ENCODE measurements at places on chromosomes 1 and 21.

DNA sequence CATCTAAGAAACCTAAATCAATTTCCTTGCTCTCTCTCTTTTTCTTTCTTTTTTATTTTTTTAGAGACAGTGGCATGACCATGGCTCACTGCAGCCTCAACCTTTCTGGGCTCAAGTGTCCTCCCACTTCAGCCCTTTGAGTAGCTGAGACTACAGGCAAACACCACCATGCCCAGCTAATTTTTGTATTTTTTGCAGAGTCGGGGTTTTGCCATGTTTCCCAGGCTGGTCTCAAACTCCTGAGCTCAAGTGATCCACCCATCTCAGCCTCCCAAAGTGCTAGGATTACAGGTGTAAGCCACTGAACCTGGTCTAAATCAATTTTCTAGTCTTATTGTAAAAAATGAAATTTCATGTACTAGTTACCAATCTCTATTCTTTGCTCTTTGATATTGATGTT lies 108.9 kb downstream of the LHX8 start:
- DNase-seq, result no peak

GRCh38 chr1:160161965-160162705 lies 10.7 kb downstream of the ATP1A4 start:
- DNase-seq, result no peak

GRCh38 chr1:41784531-41785274 lies 134.0 kb downstream of the HIVEP3 start:
- DNase-seq, result no peak

DNA sequence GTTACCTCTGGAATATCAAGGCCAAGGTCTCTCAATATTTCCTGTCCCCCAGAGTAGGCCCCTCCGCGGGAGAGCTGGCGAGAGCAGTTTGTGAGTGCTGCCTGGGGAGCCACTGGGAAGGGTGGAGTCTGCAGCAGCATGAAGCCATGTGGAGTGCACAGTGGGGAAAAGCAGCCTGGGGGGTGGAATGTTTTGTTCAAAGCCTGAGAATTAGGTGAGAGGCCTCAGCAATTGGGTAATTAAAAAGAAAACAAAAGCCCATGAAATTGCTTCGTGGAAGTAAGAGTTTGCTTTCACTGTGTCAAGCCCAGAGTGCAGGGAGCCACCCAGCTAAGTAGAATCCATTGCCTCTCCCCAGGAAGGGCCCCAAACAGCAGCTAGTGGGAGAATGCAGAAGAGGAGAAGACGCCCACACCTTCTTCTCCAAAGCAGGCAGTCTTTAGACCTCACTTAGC lies 30.2 kb upstream of the DISC1 start:
- no peak for DNase-seq

GRCh38 chr21:42669041-42669440 lies 15.6 kb downstream of the PDE9A start:
- DNase-seq, result peak; percentile 11

GRCh38 chr1:75583282-75583681 lies 27.6 kb downstream of the SLC44A5 start:
- no peak for DNase-seq
